GOT3 (cell line): ENCODE measurements at places on chromosomes 6 and 20.

GRCh38 chr6:45045253-45045601 lies 282.9 kb upstream of the RUNX2 start:
- DNase-seq, result no peak

- no peak for DNase-seq
Measured at GRCh38 chr6:136529710-136530109, 20.5 kb downstream of the MAP7 start.

- no peak for DNase-seq
Measured at GRCh38 chr6:113763311-113763766, 93.8 kb upstream of the MARCKS start.

- no peak for DNase-seq
Measured at GRCh38 chr20:44026647-44027342, 112.1 kb downstream of the TOX2 start.

DNA sequence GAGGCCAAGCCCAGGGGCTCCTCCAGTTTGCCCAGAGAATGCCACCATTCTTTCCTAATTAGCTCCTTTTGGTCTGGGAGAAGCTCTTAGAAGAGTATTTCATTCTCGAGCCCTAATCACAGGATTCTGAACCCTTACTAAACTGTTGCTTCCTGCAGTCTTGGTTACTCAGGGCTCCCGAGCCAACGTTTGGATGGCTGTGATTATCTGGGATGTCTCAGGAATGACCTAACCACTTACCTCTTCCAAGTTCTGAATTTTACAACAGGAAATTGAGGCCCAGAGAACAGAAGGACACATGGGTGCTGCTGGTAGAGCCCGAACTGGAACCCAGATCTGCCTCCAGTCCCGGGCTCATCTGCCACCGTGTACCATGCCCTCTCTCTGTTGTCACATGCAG lies 22.2 kb upstream of the PNPLA1 start:
- no peak for DNase-seq

GRCh38 chr6:35610830-35611229 lies 77.9 kb downstream of the FKBP5 start:
- DNase-seq, result no peak

GRCh38 chr6:151275566-151275965 lies 35.8 kb downstream of the AKAP12 start:
- DNase-seq, result no peak

- no peak for DNase-seq
Measured at GRCh38 chr20:6467562-6467961, 299.9 kb upstream of the BMP2 start.

DNA sequence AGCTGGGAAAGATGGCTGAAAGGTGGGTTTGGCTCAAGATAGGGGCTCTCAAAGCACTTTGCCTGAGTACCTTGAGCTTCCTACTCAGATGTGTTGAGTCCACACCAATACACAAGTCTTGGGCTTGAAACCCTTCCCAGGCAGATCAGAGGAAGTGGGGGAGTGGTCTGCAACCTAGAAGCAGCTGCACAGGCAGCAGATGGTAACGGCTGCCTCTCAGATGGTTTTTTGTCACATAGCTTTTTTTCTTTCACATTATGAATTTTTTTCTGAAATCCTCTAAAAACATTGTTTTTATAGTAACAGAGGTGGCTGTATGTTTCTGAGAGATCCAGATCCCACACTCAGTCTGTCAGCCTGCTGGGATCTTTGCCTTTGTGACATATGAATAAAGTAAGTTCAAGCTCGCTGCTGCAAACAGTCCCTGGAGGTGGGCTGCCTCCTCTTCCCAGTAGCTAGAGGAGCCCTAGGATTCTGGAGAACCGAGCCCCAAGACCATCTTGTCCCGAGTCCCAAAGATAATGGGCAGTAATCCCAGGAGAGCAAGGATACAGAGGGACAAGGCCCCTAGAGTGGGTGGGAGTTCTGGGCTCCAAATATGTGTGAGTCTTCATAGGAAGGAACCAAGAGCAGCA lies 97.1 kb upstream of the TOP1 start:
- no peak for DNase-seq

DNA sequence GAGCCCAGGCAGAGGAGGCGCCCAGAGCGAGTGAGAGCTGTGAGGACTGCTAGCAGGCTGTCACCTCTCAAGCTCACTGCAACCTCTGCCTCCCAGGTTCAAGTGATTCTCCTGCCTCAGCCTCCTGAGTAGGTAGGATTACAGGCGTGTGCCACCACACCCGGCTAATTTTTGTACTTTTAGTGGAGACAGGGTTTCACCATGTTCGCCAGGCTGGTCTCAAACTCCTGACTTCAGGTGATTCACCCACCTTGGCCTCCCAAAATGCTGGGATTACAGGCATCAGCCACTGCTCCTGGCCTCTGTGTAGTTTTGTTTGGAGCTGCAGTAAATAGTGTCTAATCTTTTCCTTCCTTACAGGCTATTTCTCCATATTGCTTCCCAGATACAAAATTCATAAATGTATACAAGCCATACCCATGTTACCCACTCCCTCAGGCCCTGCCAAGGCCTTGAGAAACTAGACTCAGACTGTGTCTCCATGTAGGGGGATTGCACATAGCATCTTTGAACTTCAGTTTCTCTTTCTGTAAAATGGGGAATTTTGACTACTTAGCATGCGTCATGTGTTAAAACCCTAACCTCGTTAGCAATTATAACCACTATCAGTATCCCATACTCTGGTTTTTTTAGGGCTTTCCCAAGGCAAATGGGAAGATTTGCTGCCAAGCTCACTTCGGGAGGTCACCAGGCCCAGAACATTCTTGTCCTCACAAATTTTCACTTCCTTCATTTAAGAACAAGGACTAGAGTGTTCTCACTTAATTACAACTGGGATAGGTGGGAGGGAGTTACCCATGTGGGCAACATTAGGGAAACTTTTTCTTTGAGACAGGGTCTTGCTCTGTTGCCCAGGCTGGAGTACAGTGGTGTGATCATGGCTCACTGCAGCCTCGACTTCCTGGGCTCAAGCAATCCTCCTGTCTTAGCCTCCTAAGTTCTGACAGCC lies 67.3 kb upstream of the DDR1 start:
- DNase-seq, result no peak

GRCh38 chr6:22964334-22964733 lies 395.0 kb downstream of the HDGFL1 start:
- no peak for DNase-seq

- DNase-seq, result no peak
Measured at GRCh38 chr6:142718667-142719191, 226.2 kb downstream of the HIVEP2 start.

GRCh38 chr6:162973151-162973872 lies 245.5 kb downstream of the PACRG start:
- no peak for DNase-seq

DNA sequence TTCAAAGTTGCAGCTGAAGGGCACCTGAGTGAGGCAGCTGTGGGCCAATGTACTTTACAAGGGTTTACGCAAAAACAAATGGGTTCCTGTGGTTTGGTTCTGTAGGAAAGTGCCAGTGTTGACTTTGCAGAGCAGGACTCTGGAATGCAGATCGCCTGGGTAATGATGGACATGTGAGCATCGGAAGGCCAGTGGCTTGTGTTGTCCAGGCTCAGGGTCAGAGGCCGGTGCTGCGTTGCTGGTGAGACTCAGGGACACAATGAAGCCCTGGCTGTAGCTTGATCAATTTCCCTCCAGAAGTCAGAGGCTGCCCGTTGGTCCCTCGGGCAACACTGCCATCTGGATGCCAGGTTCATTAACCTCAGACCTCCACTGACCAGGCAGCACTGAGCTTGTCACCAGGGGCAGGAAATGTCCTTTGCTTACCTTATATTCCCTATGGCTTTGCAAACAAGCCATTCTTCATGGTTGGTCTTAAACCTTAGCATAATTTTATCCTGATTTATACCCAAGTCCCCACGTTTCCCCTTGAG lies 753.4 kb downstream of the QKI start:
- no peak for DNase-seq

DNA sequence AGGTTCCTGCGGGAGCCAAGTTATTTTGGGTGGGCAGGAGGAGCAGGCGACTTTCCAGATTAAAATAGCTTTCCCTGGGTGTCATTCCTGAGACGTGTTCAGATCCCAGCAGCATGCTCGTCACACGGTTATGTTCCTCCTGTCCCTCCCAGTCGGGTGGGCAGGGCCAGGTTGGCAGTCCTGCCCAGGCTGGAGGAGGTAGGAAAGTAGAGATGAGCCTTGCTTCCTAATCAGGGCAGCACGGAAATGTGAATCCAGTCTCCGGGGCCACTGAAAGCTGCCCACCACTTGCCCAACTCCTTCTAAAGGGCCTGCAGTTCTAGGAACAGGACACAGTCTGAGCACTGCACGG lies 137.0 kb downstream of the MRPL14 start:
- no peak for DNase-seq

- DNase-seq, result no peak
Measured at GRCh38 chr6:5424726-5425125, 163.4 kb downstream of the FARS2 start.

DNA sequence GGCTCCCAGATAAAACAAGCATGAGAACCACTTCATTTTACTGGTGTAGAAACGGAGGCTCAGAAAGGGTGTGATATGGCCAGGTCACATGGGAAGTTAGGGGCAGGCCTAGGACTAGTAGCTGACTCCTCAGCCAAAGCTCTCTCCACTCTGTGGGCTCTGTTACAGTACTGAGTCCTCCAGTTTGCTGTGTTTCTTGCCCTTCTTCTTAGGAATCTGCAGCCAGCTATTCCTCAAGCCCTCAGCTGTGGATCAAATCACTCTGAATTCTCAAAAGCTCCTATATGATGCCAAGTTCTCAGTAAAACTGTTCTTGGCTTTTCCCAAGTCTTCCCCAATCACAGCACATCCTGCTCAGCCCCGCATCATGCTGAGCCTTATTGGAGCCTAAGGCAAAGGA lies 42.5 kb upstream of the ADGRF1 start:
- no peak for DNase-seq

DNA sequence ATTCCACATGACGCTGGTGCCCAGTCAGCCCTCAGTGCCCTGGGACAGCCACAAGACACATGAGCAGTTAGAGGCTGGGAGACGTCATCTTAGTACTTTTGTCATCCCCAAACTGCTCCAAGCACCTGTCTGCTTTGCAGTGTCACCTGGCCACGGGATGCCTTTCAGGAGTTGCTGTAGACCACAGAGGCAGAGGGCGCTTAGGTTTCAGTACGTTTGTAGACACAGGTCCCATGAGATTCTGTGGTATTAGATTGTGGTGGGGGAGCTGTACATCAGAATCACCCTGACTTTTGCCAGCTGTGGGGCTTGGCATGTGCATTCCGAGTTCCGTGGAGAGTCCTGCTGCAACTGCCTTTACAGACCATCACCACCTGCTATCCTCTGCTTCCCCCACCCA lies 16.7 kb downstream of the MAVS start:
- DNase-seq, result no peak
